ENCODE measurements at places on chromosomes 6 and 20. TPM values are rescaled to one million over a fixed set of nuclear protein-coding genes. Genes with fewer than 3 reads are reported as not detected.

DNA sequence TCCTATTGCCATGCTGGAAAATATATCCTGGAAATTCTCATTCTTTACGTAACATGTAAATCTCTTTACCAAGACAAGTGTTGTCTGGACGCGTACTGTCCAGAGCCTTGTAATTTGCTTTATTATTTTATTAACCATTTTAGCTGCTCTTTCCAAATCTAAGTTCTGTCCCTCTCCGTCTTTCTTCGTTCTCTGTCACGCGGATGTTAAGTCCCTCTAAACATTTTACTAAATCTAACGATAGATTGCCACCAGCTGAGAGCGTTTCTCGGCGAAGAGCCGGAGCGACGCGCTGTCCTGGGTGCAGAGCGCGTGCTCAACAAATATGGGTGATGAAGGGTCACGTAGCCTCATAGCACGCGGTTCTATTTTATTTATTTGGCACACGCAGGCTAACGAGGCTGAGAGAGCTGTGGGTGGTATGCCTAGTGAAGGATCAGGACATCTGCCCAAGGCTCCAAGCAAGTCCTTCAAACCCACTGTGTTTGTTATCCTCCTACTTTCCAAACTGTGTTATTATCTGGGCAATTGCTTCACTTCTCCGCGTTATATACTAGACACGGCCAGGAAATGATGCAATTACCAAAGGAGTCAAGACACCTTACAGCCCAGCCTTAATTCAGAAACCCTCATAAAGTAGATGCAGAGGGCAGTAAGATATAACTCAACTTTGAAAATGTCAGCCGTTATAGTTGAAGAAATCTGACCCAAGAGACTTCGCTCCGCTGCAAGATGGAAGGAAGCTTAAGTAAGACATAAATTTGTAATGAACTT, 10.0 kb upstream of the NCOA7 start:
- peak; percentile 44 for DNase-seq

- peak; percentile 13 for DNase-seq
Measured at GRCh38 chr20:25319241-25320034, 71.2 kb downstream of the ABHD12 start.

GRCh38 chr6:36916126-36916525, 30.4 kb downstream of the C6orf89 start:
- DNase-seq = no peak

- DNase-seq = no peak
Measured at GRCh38 chr20:46243707-46244628, 64.3 kb downstream of the CDH22 start.

GRCh38 chr6:56490993-56491392, 151.7 kb downstream of the DST start:
- DNase-seq = no peak

GRCh38 chr6:124798942-124799496, 163.2 kb upstream of the RNF217 start:
- DNase-seq = no peak

DNA sequence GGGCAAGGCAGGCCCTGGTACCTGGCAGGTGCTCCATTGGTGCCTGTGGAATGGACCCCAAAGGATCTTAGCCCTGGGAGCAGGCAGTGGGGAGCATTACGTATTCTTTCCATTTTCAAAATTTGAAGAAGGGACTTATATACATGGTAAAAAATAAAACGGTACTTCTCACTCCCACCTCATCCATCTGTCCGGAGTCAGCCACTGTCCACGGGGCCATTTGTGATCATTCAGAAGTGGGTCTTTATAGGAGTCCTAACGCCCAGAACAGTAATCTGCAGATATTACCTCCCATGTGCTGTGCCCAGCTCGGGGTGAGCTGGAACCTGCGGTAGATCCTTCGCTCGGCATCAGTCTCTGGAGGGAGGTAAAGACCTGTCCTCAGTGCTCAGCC, 110.4 kb downstream of the SYCP2 start:
- no peak for DNase-seq

- DNase-seq = no peak
Measured at GRCh38 chr20:36871640-36872570, 4.0 kb upstream of the TLDC2 start.

SLPI gene
- not detected for total RNA-seq

GINS1 gene
- 5.4 TPM for total RNA-seq
